ENCODE measurements at places on chromosomes 3 and 15. TPM values are rescaled to one million over a fixed set of nuclear protein-coding genes. Genes with fewer than 3 reads are reported as not detected.

The HGD gene
- total RNA-seq = 0.25 TPM

The IL20RB gene
- 0.16 TPM for total RNA-seq

The WDR82 gene
- total RNA-seq = 53.3 TPM

The MYRIP gene
- 11.6 TPM for total RNA-seq

The LAMB2 gene
- total RNA-seq = 745 TPM

The NPAP1 gene
- not detected for total RNA-seq

The CHRNA3 gene
- not detected for total RNA-seq

The CEMIP gene
- 0.32 TPM for total RNA-seq

The AP4E1 gene
- 12.7 TPM for total RNA-seq

The HYAL1 gene
- total RNA-seq = 7.6 TPM

The PROK2 gene
- total RNA-seq = not detected

The TNFAIP8L3 gene
- total RNA-seq = 9.7 TPM

The SLCO3A1 gene
- 0.97 TPM for total RNA-seq

The CHRM5 gene
- 0.31 TPM for total RNA-seq

The EIF1B gene
- 15.8 TPM for total RNA-seq

The ARPP21 gene
- total RNA-seq = not detected

The GCSAM gene
- total RNA-seq = not detected

The SLC28A1 gene
- not detected for total RNA-seq

The MKRN2OS gene
- not detected for total RNA-seq

The SNUPN gene
- 21.1 TPM for total RNA-seq

Measured in bladder microvascular endothelial cell (primary cell).